ENCODE measurements at places on chromosomes 2 and 18. TPM values are rescaled to one million over a fixed set of nuclear protein-coding genes. Genes with fewer than 3 reads are reported as not detected.

- DNase-seq = no peak
Measured at GRCh38 chr18:46772357-46772756, 15.5 kb upstream of the ST8SIA5 start.

DNA sequence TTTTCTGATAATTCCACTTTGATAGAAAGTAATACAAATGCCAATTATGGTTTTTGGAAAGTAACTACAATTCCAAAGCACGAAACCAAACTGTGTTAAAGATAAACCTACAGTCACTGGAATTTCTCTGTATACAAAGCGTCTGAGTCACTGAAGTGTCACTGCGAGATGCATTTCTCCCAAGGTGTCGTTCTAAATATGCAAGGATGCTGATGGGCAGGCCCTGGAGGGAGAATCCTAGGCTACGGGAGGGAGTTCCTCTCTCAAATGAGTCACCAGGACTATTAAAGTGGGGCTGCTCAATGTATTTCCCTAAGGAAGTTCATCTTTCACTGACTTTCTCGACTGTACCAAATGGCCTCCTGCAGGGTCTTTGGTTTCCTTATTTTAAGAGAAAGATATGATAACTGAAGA lies 163.8 kb upstream of the STK17B start:
- no peak for DNase-seq

GRCh38 chr2:228590681-228591080 lies 409.2 kb upstream of the SPHKAP start:
- no peak for DNase-seq

DNA sequence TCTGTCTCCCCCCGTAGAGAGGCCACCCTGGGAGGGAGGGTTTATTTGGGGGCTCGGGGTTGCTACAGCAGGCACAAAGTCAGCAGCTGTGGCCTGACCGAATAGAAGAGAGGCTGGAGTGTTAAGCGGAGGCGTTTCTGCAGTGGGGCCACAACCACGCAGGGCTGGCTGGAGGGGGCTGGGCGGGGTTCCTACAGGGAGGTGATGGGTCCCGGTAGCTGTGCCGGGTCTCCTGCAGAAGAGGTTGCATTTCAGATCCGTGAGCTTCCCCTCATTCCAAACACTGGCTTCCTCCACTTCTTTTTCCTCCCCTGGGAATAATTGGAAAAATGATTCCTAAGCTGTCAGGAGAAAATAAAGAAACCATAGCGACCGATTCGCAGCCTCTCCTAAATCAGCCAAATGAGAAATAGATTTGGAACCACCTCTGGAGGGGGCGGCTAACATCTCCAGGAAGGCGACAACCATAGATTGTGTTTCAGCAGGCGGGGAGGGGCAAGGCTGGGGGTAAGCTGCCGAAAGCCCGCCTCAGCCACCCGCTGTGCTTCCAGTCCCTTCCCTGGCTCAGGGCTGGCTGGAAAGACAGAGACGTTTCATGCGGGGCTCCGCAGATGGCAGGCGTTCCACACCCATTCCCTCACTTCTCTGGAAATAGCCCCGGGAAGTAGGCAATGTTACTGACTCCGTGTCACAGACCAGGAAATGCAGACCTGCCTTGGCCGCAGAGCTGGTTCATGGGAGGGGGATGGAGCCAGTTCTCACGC lies 85.6 kb upstream of the TAF1B start:
- no peak for DNase-seq

GRCh38 chr2:38634684-38635083 lies 31.2 kb upstream of the GALM start:
- no peak for DNase-seq

DNA sequence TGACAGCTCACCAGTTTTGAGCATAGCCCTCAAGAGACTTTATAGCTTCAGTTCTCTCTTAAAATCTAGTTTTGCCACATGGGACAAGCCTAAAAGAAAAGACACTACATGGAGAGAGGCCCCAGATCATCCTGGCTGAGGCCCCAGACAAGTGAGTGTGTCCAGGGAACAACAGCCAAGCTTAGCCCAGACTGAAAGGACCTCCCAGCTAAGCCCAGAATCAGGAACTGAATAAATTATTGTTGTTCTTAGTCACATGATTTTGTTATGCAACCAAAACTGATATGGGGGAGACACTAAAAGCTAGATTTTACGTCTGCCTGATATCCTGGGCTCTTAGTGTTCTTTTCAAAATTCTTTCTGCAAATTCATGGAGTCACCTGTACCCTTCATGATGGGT lies 29.3 kb upstream of the LBH start:
- no peak for DNase-seq

GRCh38 chr2:169007356-169007755 lies 23.8 kb downstream of the ABCB11 start:
- no peak for DNase-seq

- no peak for DNase-seq
Measured at GRCh38 chr18:61352611-61353010, 19.4 kb downstream of the CDH20 start.

- DNase-seq = no peak
Measured at GRCh38 chr2:170022692-170023091, 155.3 kb upstream of the MYO3B start.

The SOX11 gene
- 0.03 TPM for total RNA-seq

DNA sequence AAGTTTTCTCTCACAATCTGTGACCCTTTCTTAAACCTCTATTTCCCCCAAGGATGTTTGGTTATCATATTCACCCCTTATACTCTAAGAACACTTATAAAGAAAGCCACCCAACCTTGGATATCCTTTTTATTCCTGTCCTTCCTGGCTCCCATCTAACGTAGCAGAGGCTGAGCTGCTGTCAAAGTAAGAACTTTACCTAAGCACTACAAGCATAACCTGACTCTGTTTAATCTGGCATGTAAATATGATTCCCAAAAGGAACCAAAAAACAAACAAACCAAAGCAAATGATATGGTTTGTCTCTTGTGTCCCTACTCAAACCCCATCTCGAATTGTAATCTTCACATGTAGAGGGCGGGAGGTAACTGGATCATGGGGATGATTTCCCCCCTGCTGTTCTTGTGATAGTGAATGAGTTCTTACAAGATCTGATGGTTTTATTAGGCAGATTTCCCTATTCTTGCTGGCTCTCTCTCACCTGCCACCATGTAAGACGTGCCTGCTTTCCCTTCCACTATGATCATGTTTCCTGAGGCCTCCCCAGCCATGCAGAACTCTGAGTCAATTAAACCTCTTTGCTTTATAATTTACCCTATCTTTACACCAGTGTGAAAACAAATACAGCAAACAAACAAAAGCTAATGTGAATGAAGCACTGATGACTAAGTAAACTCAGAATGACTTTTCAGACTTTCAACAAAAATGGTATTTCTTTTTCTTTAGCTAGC lies 72.7 kb upstream of the SPOPL start:
- no peak for DNase-seq

- DNase-seq = no peak
Measured at GRCh38 chr2:178363252-178363651, 87.7 kb downstream of the PRKRA start.

The CD226 gene
- 3.2 TPM for total RNA-seq

- no peak for DNase-seq
Measured at GRCh38 chr2:10305715-10306114, 3.0 kb downstream of the HPCAL1 start.

DNA sequence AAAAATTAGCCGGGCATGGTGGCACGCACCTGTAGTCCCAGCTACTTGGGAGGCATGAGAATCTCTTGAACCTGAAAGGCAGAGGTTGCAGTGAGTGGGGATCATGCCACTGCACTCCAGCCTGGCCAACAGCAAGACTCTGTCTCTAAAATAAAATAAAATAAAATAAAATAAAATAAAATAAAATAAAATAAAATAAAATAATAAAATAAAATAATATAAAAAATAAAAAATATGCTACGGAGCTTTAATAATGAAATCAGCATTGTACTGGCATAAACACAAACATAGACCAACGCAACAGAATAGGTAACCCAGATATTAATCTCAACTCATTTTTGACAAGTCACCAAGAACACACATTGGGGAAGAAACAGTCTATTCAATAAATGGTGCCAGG lies 973.4 kb upstream of the SOX11 start:
- DNase-seq = no peak

GRCh38 chr2:111048856-111049768 lies 71.6 kb upstream of the BCL2L11 start:
- no peak for DNase-seq

GRCh38 chr2:84900971-84901370 lies 4.5 kb upstream of the TMSB10 start:
- peak; percentile 63 for DNase-seq

GRCh38 chr2:105644174-105644980 lies 100.3 kb upstream of the NCK2 start:
- no peak for DNase-seq

DNA sequence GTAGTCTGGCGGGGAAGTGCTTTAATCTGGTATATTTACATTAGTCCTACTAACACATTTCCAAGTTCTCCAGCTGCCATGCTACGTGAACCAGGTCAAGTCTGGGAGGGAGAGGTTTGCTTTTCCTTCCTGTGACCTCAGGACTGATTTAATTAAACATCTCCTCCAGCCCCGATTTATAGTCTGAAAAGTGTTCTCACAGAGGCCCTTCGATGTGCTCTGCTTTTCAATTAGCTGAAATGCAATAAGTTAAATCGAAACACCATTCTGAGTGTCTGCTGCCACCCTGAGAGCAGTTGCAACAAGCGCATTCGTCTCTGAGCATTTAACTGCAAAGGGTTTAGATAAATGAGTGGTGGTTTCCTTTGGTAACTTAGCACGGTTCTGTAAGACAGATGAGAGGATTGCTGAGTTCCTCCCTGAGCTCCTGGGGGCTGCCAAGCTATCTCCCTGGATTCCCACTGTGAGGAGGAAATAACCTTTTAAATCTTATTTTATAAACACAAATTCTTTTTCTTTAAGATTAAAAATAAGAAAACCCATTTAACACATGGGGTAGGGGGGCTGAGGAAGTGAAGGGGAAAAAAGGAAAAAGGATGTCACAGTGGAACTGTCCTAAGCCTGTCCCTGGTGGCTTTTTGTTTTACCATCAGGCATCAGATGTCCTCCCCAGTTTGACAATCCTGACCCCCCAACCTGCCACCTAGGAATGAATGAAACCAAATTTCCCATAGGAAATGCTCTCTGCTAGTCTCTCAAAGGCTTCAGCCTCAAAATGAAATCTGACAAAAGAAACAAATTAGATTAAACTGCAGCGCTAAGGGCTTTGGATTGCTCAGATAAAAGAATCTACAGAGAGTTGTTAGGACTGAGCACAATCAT lies 56.5 kb upstream of the CREB1 start:
- DNase-seq = no peak

The CDKL4 gene
- total RNA-seq = 1.3 TPM

The ARL6IP6 gene
- 13.2 TPM for total RNA-seq

The TLX2 gene
- not detected for total RNA-seq

The REG1B gene
- 3.8 TPM for total RNA-seq

All from aorta (tissue), 5 donors.